Endothelial cell of umbilical vein (primary cell): ENCODE measurements at places on chromosomes 7 and 10. TPM values are rescaled to one million over a fixed set of nuclear protein-coding genes. Genes with fewer than 3 reads are reported as not detected.
A peak's percentile ranks its signal among the peaks of the same experiment; 100 is the strongest.

CD36 gene
- 0.58 and 1.2 TPM in 2 replicates for total RNA-seq

NEUROD6 gene
- total RNA-seq = not detected in 2 replicates

SEMA3C gene
- total RNA-seq = 0.09 and 0.18 TPM in 2 replicates

PRF1 gene
- not detected in 2 replicates for total RNA-seq

SERPINE1 gene
- 2,296 and 2,645 TPM in 2 replicates for total RNA-seq

GRCh38 chr10:36457751-36458150, 667.6 kb upstream of the ANKRD30A start:
- H3K27me3 ChIP-seq = no peaks in the 10 kb centered on the region
- no peaks in the 10 kb centered on the region for H3K36me3 ChIP-seq
- no peak overlapping the region for H3K27ac ChIP-seq
- no peak overlapping the region for H3K4me3 ChIP-seq
- DNase-seq = no peak

DNA sequence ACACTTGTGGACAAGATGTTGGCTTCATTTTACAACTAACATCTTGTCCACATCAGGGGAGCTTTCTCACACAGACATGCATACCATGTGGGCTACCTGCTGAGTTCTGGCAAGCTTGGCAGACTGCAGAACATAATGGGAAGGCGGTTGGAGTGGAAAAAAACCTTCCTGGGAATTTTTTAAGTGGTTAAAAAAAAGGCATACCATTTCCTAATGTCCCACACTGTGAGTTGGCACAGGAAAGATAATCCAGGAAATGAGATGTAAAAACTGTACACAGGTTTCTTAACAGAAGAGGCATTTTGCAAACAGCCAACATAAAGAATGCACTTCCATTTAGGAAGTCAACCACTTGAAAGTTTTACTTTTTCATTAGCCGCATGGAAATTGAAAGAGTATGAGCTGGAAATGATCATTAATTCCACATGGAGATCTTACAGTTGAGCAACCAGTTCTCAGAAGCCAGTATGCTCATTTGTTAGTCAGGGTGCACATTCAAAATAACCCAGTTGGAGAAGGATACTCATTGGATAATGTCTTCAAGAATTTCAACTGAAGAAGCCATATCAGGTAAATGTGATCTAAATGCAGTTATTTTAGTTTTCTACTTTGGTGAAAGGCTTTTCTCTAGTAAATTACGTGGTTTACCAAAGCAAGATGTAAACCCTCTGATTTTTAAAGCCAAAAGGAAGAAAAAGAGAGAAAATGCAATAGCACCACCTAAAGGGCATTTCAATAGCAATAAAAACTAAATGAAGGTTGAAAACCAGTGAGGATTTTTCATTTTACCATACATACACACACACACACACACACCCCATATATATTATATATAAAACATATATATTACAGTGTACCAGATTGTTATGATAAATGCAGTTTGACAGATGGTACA, 194.0 kb downstream of the TAX1BP1 start:
- peak; percentile 19 for DNase-seq
- no peak overlapping the region for H3K4me3 ChIP-seq
- no peak overlapping the region for H3K27ac ChIP-seq
- no peaks in the 10 kb centered on the region for H3K36me3 ChIP-seq
- no peaks in the 10 kb centered on the region for H3K4me1 ChIP-seq

DNA sequence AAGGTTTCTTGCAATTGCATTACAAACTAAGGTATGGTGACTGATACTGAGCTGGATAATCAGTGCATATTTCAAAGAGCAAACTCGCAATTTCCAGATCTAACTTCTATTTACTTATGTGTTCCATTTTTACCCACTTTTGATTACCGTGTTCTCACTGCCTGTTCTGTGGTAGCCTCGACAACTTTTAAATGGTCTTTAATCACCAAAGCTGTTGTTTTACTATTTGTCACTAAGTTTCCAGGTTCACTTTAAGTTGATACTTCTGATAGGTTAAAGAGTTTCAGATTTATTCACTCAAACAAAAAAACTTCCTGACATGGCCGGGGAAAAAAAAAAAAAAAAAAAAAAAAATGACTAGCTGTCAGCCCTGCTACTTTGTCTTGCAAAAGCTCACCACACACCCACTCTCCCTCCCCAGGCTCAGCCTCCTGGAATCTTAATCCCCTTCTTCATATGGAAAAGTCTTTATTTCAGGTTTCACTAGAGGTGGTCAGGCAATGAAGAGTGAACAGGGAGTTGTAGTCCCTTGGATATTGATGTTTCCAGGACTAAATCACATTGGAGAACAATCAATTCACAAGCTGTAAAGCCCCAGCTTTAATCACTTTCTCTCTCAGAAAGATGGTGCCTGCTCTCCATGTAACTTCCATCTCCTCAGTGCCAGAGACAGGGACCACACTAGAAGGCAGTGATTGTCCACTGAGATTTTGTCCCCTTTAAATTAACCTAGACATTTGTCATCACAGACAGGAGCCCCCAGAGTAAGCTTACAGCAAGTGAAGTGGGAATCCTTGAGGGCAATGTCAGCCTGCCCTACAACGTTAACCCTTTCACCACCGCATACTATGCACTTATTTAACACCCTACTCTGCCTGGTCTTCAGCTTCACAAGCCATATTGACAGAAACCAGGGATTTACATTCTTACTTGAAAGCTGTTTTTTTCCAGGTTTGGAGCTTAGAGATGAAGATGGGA, 749.1 kb upstream of the SORCS1 start:
- no peaks in the 10 kb centered on the region for H3K4me1 ChIP-seq
- H3K4me3 ChIP-seq = no peak overlapping the region
- no peak overlapping the region for H3K27ac ChIP-seq

- no peaks in the 10 kb centered on the region for H3K36me3 ChIP-seq
- no peak for DNase-seq
- H3K27me3 ChIP-seq = no peaks in the 10 kb centered on the region
- H3K27ac ChIP-seq = no peak overlapping the region
- no peaks in the 10 kb centered on the region for H3K4me1 ChIP-seq
These were observed 350.7 kb downstream of the IPMK start for GRCh38 chr10:57917019-57917418.

GRCh38 chr10:86614853-86615252, 39.5 kb upstream of the OPN4 start:
- H3K4me3 ChIP-seq = no peak overlapping the region
- no peaks in the 10 kb centered on the region for H3K4me1 ChIP-seq
- H3K36me3 ChIP-seq = no peaks in the 10 kb centered on the region
- H3K27me3 ChIP-seq = no peaks in the 10 kb centered on the region
